ENCODE measurements at places on chromosomes 2 and 18.

GRCh38 chr2:157173740-157174184 is 83.7 kb upstream of the GALNT5 start:
- no peak for DNase-seq

- no peak for DNase-seq
Measured at GRCh38 chr2:637406-637776, 39.8 kb downstream of the TMEM18 start.

DNA sequence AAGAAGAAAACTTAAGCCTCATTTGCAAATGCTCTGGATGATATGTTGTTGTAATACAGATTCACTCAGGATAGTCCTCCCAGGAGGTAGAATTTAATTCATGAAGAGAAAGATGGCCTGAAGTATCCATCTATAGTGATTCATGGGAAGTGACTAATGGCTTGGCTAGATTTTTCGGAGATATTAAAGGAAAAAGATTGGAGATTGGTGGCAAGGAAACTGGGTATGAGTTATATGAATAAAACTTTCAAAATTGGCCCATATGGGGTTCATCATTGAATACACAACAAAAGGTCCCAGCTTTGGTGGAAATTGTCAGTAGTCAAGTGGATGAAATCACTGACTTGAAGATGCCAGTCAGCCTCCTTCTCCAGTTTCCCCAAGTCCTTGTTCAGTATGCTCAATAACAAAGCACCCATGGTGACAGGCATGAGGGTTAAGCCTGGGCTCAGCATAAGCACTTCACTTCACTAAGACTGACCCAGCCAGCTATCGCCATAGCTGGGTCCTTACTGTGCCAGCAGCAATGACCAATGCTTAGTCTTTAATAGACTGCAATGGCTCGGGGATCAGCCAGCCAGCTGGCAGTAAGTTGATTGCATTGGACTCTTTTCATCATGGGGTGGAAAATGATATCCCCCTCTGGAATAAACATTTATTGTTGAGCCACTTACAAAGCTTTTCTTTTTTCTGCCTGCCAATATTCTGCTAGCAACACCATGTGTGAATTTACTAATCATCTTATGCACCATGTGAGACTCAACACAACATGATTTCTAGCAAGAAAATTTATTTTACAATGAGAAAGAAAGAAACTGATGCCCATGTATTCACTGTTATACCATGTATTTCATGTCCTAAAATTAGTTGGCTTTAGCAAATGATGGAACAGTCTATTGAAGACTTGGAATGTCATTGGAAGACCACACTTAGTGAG is 176.6 kb upstream of the TACR1 start:
- DNase-seq = no peak

DNA sequence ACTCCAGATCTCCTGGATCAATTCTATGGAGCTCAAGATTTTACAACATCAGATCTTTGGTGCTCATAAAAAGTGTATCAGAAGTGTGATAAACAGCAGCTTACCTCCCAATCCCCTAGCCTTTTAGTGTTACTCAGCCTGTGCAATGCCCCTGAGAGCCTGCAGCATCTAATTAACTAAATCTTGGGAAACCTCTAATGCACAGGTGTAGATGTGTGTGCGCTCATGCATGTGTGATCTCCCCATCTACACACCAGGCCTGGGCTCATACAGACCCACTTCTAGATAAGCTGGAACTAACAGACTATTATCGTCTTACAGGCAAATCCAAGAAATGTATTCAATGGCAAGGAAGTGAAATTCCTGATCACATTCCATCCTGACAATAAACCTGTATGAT is 7.5 kb downstream of the SUCLG1 start:
- no peak for DNase-seq

- DNase-seq = no peak
Measured at GRCh38 chr2:101619191-101619591, 78.3 kb upstream of the MAP4K4 start.

- no peak for DNase-seq
Measured at GRCh38 chr2:31380243-31380642, 34.3 kb downstream of the XDH start.

DNA sequence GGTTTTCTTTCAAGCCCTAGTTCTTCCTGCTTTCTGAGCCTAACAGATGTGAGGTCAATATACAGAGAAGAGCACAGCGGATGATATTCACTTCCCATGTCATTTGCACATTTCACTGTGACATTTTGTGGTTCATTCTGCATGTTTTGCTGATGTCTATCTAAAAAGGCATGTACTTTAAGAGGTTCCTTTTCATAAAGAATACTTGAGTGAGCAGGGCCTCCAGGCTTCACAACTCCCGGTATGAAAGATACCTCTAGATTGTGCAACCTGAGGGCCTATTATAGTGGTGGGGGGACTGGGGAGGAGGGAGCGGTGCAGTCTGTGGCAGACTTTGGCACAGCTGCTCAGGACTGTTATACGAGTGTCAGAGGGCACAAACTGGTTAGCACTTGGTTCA is 54.6 kb downstream of the CPO start:
- no peak for DNase-seq

GRCh38 chr18:9834551-9834950 is 51.2 kb upstream of the TXNDC2 start:
- DNase-seq = no peak

DNA sequence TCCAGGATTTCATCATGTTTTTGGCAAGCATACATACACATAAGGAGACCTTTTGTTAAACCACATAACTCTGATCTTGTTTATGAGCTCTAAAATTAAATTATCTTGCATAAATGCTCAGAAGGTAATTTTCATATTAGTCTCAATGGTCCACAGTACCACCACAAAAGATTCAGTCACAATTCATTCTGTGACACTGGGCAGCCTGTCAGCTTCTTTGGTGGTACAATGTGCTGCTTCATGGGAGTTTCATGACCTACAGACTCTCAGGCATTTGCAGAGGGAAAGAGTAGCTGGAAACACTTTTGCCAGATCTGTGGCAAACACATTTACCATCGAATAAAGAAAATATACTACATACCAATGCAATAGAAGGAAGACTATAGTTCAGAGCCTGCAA is 51.3 kb upstream of the ZNF397 start:
- DNase-seq = no peak

GRCh38 chr2:232537079-232537478 is 2.4 kb upstream of the CHRNG start:
- no peak for DNase-seq

- DNase-seq = no peak
Measured at GRCh38 chr18:41887100-41887499, 67.9 kb upstream of the PIK3C3 start.

- no peak for DNase-seq
Measured at GRCh38 chr2:225865468-225865867, 466.0 kb downstream of the NYAP2 start.

- no peak for DNase-seq
Measured at GRCh38 chr2:64738026-64738425, 84.3 kb upstream of the SERTAD2 start.

DNA sequence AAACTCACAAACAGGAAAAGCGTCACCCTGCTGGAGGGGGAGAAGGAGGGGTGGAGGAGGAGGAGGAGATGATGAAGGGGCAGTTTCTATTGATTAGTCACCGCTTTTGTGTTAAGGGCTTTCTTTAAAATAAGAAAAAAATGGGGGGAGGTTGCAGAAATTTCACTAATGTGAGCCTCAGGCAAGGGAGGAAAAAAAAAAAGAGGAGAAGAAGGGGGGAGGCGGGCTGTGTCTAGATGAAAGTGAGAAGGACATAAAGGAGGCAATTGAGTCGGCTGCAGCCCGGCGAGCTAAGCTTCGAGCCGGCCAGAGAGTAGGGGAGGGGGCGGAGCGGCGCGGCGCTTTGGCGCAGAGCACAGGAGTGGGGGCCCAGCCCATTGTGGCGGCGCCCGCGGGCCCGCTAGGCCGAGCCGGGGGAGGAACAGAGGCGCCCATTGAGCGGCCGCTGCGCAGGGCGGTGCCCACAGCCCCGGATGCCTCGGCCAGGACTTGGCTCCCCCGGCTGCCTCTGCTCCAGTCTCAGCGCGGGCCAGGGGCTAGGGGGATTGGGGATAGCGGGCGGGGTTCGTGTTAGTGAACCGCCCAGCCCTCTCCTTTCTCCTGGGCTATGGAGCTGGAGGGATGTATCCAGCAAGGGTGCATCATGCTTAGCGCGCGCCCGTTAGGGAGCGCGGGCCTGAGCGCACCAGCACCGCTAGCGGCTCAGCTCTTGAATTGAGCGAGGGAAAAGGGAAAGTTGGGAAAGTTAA is 7.9 kb downstream of the PAX3 start:
- DNase-seq = no peak

- no peak for DNase-seq
Measured at GRCh38 chr2:57987835-57988573, 58.6 kb upstream of the VRK2 start.

DNA sequence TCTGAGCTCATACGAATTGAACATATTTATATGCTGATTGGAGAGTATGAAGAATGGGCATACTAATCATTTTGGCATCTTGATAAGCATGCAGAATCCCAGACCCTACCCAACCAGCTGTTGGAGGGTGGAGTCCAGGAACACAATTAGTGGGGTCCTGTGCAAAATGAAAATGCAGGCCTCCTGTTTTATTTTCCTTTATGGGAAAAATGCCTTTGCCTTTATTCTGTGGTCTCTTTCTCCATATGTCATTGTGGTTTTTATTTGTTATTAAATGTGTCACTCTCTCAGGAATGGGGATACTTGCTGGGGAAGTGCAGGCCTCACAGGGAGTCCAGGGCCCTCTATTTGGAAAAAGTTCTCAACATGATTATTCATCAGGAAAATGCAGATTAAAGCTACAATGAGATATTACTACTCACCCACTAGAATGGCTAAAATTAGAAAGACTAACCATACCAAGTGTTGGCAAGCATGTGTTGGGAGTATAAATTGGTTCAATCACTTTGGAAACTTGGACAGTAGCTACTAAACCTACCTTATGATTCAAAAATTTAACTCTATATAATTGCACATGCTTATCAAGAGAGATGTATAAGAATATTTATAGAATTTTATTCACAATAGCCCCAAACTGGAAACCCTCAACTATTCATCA is 223.1 kb upstream of the FBXO11 start:
- DNase-seq = no peak

DNA sequence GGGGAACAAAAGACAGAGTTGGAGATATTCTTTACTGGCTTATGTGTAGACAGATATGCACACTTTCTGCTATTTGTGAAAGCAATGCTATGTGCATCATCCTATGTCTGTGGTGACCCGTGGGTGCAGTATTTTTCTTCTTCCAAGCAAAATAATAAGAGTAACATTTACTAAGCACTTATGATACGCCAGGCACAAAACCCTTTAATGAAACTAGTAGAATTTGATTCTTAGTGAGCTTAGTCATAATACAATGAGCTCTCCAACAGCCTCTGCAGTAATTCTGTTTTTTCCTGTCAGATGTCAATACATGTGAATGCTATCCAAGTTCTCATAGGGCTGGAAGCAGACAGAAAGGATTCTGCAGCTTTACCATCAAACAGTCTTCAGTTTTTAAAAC is 130.6 kb downstream of the RAD51AP2 start:
- no peak for DNase-seq

DNA sequence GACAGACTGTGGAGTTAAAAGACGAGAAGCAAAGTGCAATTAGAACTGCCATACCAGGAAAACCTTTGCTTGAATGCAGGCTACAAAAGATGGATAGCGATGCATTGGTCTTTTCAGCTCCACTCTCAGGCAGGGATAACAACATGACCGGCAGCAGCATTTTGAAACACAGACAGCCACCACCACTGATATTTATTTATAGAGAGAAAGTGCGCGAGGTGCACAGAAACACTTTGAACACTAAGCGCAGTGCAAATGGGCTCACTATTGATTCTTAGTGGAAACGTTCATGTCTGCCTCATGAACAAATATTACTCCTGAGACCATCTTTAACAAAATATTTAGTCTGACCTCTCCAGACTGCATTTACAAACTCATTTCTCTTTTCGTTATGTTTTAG is 32.9 kb downstream of the CAVIN2 start:
- no peak for DNase-seq

- no peak for DNase-seq
Measured at GRCh38 chr2:166246901-166247300, 119.1 kb upstream of the SCN1A start.

DNA sequence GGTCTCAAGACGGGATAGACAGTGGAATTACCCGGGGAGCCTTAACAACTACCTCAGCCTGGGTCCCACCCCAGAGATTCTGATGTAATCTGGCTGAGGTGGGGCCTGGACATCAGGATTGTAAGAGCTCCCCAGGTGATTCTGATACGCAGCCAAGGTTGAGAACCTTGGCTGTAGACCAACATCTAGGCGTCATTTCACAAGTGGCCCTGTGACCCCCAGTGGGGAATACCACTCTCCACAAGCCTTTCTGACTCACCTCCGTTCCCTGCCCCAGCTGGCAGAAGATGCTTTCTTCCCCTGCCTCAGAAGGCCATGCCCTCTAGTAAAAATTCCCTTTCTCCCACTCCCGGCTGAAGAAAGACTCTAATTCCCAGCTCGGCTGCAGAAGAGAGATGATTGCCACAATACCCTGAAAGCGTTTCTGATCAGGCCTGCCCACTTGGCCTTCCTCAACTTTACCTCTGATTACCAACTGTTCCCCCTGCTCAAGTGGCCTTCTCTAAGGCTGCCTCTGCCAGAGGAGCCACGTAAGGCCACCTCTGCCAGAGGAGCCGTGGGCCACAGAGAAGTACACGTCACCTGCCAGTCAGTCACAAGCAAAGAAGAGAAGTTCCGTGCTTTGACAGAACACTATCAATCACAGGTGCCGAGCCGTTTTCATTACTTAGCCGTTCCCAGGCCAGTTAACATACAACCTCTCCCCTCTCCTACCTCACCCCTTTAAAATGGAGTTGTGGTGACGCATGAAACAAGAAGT is 116.8 kb upstream of the PKDCC start:
- no peak for DNase-seq

DNA sequence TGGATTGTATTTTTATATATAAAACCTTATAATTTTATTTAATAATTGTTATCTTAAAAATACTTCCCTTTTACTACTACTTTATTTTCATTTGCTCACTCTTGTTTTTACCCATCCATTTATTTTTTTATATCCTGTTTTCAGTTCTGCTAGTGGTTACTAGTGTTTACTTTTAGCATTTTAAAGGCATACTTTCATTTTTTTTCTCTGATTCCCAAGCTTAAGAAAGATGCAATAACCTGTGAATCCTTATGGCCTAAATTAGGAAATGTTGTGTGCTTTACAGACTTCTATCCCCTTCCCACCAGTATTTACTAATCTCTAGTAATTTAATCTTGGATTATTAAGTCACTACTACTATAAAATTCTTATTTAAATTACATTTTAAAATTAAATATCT is 140.0 kb downstream of the SMAD7 start:
- no peak for DNase-seq
